Large intestine (tissue), 12 donors: ENCODE measurements at places on chromosomes 13 and 19. TPM values are rescaled to one million over a fixed set of nuclear protein-coding genes. Genes with fewer than 3 reads are reported as not detected.

DNA sequence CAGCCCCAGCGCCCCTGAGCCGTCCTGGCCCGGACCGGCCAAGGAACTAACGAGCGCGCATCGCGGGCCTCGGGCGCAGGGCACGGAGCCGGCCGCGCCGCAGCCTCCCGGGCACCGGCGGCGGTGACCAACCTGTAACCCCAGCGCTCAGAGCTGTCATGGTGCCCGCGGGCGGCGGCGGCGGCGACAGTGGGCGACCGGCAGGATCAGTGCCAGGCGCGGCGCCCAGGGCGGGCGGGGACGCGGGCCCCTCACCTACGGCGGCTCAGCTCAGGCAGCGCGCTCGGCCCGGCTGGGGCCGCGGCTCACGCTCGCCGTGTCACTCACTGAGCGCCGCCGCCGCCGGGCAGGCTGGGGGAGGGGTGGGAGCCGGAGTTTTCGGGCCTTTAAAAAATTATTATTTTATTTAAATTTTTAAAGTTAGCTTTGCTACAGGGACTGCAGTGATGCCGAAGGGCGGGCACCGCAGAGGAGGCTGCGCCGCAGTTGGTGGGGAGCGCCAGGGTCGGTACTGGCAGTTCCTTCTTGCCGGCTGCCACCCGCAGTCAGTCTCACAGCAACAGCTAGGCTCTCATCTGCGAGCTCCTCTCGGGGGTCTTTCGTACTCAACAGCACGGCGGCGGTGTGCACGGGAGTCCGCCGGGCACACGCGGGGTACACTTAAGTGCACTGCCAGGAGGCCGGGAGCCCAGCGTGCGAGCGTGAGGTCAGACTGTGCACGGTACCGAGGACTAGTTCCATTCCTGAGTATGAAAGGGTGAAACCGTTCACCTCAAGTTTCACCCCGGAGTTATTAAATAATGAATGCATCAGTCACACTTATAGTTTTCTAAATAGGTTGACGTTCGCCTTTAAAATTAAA, at the start of gene NALCN:
Gene NALCN (minus strand): TSS at position 328 of the 862 bp plus-strand sequence. CDS start 17,382 bp downstream, outside the sequence.
- DNase-seq = no peak

DNA sequence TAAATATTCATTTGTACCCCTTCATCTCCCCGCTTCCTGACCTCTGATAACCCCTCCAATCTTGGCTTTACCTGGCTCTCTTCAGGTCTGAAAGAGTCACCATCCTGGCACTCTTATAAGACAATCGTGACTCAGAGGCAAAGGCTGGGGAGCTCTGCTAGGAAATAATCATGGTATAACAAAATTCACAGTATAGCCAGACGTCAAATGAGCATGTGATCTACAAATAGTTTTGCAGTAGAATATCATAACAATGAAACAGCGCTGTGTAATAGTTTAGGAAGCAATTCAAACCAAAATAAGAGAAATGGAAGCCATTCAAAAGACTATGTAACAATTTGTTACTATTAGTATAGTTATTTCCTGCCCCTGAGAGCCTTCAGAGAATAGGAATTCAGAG, 34.2 kb downstream of the RXFP2 start:
- no peak for DNase-seq

GRCh38 chr19:11174336-11174735, 18.8 kb upstream of the SPC24 start:
- no peak for DNase-seq

DNA sequence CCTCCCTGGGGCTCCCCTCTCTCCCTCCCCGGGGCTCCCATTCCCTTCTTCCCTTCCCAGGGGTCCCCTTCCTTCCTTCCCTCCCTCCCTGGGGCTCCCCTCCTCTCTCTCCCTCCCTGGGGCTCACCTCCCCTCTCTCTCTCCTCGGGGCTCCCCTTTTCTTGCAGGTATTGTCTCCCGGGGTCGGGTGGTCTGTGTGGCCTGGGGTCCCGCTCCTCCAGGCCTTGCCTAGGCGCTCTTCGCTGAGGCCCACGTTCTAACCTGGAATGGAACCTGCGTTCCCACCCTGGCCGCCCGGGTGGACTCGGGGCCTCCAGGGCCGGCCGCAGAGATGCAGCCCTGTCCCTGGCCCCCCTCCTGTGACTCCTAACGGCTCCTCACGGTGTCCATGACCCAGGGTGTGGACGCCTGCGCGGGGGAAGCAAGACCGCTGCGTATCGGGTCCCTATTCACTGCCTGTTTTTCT, 940 bp upstream of the DCUN1D2 start:
- DNase-seq = peak; percentile 66

DNA sequence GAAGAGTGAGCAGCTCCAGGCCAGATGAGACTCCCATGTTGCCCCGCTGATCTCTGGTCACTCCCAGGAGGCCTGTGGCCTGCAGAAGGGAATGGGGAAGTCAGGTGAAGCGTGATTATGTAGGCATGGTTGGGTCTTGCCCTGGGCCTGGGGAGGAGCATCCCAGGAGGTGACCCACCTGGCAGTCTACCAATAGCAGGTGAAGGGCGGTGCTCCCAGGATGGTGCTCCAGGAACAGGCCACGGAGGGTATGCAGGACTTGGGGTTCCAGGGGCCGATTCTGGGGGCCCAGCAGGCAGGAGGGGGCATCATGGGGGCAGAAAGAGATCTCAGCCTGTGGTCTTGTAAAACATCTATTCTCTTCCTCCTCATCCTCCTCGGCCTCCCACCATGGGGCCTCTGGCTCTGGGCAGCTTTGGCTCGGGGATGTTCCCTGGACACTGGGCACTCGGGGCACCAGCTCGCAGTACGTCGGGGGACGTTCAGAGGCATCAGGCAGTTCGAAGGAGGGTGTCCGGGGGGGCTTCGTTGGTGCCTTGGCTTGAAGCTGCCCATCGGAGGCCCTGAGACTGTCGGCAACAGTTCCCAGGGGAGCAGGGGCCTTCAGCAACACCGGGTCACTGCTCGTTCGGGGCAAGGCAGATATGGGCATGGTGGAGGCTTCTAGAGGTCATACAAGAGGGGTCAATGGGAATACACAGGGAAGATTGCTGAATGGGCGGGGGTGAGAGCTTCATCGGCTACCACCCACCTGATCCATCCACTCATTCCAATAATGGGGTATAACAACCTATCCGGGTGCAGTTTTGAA, 12.4 kb downstream of the SH2D3A start:
- no peak for DNase-seq

DNA sequence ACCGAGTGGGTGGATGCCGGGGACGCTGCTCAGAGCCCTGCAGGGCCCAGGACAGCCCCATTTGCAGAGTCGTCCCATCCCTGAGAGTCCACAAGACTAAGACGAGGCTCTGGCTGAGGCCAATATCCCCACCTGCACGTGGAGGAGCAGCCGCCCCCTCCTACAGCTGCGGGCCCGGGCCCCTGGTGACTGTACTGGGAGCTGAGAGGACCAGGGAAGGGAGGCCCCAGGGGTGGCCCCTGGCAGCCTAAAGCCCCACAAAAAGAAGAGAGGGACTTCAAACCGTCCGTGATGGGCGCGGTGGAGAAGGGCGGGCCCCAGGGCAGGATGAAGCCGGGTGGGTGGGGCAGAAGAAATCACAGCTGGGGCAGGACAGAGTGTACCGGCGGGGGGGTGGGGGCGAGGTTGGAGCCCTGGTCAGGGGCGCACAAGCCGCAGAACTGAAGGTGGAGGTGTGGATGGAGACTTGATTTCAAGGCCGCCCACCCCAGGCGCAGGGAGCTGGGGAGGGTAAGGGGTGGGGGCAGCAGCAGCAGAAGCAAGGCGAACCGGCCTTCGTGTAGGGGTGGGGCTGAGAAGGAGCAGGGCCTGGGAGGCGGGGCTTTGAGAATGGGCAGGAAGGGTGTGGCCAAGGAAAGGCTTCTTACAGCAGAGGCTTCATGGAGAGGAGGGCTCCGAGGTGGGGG, 12.9 kb downstream of the CFD start:
- DNase-seq = no peak

- DNase-seq = no peak
These were observed 1231.4 kb upstream of the MIR17HG start for GRCh38 chr13:90116121-90116520.

Gene NHLRC3
- polyA plus RNA-seq = 80.7 TPM

Gene C1QTNF9B
- 0.36 TPM for polyA plus RNA-seq

Gene ATP12A
- not detected for polyA plus RNA-seq
